ENCODE measurements at places on chromosomes 12 and 14.
A peak's percentile ranks its signal among the peaks of the same experiment; 100 is the strongest.

- no peak for DNase-seq
Observed at GRCh38 chr12:42267413-42268190, 29.6 kb upstream of the YAF2 start.

GRCh38 chr12:38728894-38729293 is 176.5 kb downstream of the CPNE8 start:
- DNase-seq, result no peak

GRCh38 chr12:15033641-15034040 is 60.8 kb downstream of the PDE6H start:
- no peak for DNase-seq

GRCh38 chr12:123070267-123071081 is 80.4 kb downstream of the PITPNM2 start:
- no peak for DNase-seq

DNA sequence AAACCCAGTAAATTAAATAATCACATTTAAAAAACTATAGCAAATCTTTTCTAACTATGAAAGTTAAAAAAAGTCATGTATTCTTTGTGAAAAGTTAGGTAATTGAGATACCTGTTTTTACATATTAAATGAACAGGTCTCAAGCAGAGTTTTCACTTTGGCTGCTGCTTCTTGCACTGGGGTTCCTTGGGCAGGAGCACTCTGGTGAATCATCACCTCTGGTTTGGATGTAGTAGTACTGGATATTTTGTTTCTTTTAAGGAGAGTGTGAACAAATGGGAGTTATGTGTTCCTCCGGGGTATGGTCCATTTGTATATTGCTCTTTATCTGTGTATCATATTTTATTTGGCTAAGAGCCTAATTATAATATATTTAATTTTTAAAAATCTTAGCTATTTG is 82.7 kb downstream of the FUT8 start:
- no peak for DNase-seq

DNA sequence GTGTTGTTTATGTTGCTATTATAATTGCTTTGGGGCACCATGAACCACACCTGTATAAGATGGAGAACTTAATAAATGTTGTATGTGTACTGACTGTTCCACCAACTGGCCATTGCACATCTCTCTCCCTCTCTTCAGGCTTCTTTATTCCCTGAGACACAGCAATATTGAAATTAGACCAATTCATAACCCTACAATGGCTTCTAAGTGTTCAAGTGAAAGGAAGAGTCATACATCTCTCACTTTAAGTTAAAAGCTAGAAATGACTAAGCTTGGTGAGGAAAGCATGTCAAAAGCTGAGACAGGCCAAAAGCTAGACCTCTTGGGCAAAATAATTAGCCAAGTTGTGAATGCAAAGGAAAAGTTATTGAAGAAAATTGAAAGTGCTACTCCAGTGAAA is 373.3 kb downstream of the RGS6 start:
- peak; percentile 8 for DNase-seq

- no peak for DNase-seq
Observed at GRCh38 chr12:131075194-131075593, 121.5 kb downstream of the ADGRD1 start.

GRCh38 chr14:24481622-24482324 is 26.3 kb downstream of the CMA1 start:
- no peak for DNase-seq

GRCh38 chr12:24820872-24821271 is 128.0 kb downstream of the BCAT1 start:
- DNase-seq, result no peak

GRCh38 chr12:29066011-29066588 is 83.0 kb upstream of the FAR2 start:
- no peak for DNase-seq

- DNase-seq, result no peak
Observed at GRCh38 chr14:52551205-52551604, 1.1 kb downstream of the TXNDC16 start.

DNA sequence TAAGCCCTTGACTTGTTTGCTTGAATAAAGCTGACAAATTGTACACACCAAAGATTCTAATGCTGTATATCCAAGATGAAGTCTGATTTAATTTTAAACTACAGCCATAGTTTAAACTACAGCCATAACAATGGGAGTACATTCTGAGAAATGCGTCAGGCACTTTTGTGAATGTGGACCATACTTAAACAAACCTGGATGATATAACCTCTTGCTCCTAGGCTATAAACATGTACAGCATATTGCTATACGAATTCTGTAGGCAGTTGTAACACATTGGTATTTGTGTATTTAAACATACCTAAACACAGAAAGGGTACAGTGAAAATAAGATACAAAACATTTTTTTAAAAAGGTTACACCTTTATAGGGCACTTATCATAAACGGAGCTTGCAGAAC is 59.4 kb upstream of the KCNMB4 start:
- no peak for DNase-seq

GRCh38 chr12:75943730-75944096 is 87.9 kb downstream of the PHLDA1 start:
- DNase-seq, result no peak

DNA sequence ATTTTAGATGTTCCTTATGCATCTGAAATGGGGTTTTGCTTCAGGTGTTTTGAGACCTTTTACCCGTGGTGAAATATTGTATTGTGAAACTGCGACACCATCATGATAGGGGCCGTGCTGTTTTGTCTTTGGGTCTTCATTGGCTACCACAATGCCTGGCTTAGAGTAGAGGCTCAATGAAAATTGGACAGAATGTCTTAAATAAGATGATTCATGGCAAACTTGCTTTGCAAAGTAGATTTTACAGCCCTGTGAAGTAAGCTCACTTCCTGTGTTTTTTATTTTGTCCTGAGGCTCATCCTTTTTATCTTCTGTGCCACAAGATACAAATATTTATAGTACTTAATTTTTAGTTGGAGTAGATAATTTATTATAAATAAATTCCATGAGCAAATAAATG is 111.3 kb upstream of the FRMD6 start:
- DNase-seq, result no peak

DNA sequence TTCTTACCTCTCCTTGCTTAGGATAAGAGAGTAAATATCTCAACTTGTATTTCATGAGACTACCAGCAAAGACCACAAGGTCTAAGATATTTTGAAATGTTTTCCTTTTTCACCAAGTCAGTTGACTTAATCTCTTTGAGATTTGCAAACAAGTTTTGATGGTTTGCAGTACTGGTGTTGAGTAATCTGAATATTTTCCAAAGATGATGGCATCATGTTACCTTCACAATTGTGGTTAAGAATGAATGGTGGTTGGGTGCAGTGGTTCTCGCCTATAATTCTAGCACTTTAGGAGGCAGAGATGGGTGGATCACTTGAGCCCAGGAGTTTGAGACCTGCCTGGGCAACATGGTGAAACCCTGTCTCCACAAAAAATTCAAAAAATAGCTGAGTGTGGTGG is 225.7 kb downstream of the TMTC2 start:
- no peak for DNase-seq

GRCh38 chr14:63926641-63927040 is 73.8 kb downstream of the SYNE2 start:
- no peak for DNase-seq

DNA sequence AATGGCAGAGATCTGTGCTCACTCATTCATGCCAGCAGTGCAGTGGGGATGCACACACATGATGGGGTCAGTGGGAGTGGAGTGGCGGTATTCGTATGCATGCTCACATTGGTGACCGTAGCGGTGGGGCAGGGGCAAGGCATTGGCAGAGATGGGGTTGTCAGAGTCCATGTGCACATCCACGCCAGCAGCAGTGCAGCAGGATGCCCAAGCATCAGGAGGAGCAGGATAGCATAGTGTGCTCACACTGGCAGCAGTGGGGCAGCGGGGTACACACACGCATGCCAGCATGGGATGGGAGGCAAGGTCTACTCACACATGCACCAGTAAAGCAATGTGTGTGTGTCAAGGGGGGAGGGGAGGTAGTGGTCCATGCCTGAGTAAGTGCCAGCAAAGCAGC is 89.4 kb upstream of the GARIN6 start:
- peak; percentile 5 for DNase-seq

GRCh38 chr12:27285403-27285802 is 41.3 kb downstream of the STK38L start:
- DNase-seq, result no peak

DNA sequence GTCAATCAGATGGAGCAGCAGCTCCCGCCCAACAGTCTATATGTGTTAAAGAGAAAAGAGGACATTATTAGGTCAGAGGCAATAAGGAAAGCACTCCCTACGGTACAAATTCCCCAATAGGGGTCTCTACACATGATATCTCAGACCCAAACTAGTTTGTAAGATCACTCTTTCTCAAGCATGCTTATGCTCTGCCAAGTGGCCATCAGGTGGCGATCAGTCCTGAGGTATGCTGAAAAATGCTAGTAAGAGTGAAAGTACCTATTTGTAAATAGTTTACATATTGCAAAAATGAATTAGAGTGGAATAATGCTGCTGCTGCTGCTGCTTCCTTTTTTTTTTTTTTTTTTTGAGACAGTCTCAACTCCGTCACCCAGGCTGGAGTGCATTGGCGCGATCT is 61.0 kb downstream of the CPM start:
- DNase-seq, result no peak

Measured in T-helper 1 cell (primary cell).